ENCODE measurements at places on chromosomes 5 and 9. TPM values are rescaled to one million over a fixed set of nuclear protein-coding genes. Genes with fewer than 3 reads are reported as not detected.

The SMIM23 gene
- total RNA-seq = not detected

The TMC1 gene
- not detected for total RNA-seq

The GPR21 gene
- 0.49 TPM for total RNA-seq

The EIF4EBP3 gene
- total RNA-seq = 1.7 TPM

The CMYA5 gene
- total RNA-seq = 0.29 TPM

The GTF3C5 gene
- 63.1 TPM for total RNA-seq

The FGFR4 gene
- total RNA-seq = 2.4 TPM

The SOHLH1 gene
- not detected for total RNA-seq

The INSL4 gene
- total RNA-seq = 3.3 TPM

The ABHD17B gene
- total RNA-seq = 21.8 TPM

The FOXD4L4 gene
- 0.07 TPM for total RNA-seq

The ECSCR gene
- total RNA-seq = not detected

DNA sequence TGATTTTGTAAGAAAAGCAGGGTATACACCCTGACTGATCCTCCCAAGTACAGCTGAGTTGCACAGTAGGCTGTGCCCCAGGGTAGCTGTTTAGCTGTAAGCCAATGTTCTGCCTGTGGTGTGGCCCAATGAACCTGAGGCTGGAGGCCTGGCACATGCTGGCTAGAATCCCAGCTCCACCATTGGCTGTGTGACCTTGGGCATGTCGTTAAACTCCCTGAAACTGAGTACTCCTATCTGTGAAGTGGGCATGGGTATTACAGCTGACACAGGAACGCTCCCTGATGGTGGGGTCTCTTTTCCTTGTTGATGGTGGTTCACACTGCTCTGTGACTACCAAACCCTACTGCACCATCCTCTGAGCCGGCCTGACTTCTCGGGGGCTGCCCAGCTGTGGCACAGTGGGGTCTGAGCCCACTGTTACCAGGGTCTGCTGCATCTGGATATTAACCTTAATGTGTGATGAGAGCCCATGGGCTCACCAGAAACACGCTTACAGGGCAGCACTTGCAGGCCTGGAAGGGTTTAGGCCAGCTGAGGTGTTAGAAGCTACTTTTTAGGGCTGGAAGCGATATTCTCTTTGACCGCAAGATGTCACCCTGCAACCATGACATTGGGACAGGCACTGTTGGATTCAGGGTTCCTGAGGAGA is 7.0 kb upstream of the GADD45G start:
- peak; percentile 75 for DNase-seq

- DNase-seq = no peak
Observed at GRCh38 chr9:101381833-101382342, 2.9 kb downstream of the BAAT start.

- DNase-seq = no peak
Observed at GRCh38 chr5:150392680-150393079, 20.0 kb downstream of the CD74 start.

- DNase-seq = no peak
Observed at GRCh38 chr5:77937015-77937908, 161.1 kb upstream of the TBCA start.

GRCh38 chr9:79973627-79974026 is 401.9 kb downstream of the TLE4 start:
- DNase-seq = no peak

- DNase-seq = no peak
Observed at GRCh38 chr9:4144869-4145268, 155.0 kb downstream of the GLIS3 start.

DNA sequence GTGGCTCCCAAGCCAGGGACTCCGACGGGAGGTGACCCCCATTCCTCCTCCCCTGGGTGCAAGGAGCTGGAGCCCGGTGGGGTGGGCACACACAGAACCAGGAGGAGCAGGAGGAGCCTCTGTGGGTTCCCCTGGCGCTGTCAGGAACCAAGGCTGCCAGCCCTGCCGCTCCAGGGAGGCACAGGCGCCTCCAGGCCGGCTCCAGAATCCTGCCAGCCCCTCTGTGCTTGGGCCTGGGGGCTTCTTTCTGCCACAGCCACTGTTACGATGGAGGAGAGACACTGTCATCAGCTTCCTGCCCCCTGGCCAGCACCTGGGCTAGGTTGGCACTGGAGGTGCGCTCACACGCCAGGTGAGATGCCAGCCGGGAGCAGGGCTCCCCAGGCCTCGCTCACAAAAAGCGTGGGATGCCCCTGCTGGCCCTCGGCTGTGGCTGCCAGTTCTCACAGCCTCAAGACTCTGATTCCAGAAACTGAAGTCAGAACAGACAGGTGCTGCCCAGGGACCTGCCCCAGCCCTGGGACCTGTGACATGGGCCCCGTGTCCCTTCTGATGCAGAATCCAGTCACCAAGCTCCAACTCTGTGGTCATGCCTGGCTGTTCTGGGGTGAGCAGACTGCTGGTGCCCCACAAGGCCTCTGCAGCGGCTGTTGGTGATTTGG is 37.4 kb upstream of the UBAC1 start:
- DNase-seq = no peak

- no peak for DNase-seq
Observed at GRCh38 chr5:124663101-124663506, 83.3 kb downstream of the ZNF608 start.

DNA sequence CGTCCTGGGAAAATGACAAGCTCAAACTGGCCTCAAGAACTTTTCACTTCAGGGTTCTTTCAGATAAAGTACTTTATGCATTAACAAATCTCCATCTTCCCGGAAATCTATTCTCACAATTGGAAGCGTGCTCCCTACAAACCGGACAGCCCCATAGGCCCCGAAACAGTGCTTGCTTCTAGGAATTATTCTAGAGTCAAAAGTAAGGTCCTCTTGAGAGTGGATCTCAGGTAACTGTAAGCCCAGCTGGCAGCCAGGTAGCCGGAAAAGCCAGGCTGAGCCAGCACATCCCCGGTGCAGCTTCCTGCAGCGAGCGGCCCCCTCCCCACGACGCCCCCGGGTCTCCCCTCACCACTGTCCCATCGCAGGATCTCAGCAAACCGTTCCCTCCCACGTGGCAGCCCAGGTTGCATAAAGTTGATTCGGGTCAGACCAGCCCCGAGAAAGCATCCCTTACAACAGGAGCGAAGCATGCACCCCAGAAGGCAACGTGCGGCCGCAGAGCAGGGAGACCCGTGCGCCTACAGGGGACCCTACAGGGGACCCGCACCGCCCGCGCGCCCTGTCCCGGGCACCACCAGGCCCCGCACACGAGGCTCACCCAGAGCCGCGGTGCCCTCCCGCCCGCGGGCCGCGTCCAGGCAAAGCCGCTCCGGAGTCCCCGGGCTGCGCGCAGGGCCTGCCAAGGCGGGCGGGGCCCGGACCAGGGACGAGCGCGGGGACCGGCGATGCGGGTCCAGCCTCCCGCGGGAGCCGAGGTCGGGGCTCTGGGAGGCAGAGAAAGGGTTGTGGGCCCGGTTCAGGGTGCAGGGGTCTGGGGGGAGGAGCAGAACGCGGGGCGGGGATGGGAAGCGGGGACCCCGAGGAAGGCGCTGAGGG is 920 bp downstream of the LPCAT1 start:
- DNase-seq = no peak

GRCh38 chr5:1735320-1735970 is 64.2 kb downstream of the MRPL36 start:
- no peak for DNase-seq

DNA sequence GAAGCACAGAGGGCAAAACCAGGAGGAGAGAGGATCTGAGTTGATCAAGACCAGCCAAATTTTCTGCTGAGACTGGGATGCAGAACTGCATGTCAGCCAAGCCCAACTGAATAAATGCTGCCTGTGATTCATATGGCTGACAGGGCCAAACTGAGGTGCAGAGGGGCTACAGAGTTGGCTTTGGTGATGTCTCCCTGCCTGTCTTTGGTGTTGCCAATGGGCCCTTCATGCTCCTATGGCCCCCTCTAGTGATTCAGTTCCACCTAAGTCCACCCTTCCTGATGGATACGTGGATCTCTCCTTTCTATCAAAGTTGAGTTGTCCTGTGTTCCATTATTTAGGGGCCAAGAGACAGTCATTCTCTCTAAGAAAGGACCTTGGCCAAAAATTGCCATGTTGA is 163.6 kb upstream of the TLE4 start:
- DNase-seq = no peak

- peak; percentile 91 for DNase-seq
Observed at GRCh38 chr5:174159327-174160114, 114.0 kb downstream of the NSG2 start.

DNA sequence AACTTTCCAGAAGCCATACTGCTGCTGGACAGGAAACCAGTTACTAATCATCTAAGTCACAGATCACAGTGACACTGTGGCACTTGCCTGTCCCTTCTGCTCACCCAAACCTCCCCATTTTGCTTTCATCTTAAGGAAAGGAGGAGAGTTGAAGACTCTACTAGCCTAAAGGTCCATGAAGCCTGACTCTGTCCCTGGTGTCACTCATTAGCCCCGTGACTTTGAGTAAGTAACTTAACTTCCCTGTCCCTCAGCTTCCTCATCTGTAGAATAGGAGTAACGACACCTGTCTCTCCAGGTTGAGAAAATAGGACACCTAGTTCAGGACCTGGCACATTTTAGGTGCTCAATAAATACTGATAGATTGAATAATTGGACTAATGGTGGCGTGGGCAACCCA is 536 bp upstream of the SLC6A7 start:
- no peak for DNase-seq

DNA sequence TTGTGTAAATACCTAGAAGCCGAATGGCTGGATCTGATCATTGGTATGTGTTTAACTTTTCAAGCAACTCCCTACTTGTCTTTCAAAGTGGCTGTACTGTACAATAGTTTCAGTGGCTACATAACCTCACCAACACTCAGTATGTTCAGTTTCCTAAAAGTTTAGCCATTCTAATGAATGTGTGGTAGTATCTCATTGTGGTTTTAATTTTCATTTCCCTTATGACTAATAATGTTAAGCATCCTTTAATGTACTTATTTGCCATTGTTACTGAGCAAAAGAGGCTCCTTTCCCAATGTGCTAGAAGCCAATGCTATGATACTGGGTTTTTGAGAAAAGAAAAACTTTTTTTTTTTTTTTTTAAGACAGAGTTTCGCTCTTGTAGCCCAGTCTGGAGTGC is 27.8 kb upstream of the ALDOB start:
- no peak for DNase-seq

GRCh38 chr5:154967421-154968024 is 26.6 kb downstream of the MRPL22 start:
- DNase-seq = no peak

DNA sequence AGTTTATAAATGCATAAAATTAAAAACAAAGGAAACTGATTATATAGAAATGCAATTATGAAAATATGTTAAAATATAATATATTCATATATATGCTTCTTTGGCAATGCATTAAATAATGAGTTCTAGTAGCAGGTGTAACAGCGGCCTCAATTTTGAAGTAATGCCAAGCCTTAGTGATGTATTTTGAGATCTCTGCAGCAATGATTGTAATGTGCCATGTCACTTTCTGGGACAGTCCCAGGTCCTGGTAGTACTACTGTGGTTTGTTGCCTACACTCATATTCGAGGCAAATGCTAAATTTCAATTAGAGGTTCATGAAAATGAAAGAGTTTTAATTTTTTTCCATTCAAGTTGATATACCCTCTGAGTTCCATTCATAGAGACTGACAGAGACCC is 75.8 kb upstream of the ORM1 start:
- no peak for DNase-seq

DNA sequence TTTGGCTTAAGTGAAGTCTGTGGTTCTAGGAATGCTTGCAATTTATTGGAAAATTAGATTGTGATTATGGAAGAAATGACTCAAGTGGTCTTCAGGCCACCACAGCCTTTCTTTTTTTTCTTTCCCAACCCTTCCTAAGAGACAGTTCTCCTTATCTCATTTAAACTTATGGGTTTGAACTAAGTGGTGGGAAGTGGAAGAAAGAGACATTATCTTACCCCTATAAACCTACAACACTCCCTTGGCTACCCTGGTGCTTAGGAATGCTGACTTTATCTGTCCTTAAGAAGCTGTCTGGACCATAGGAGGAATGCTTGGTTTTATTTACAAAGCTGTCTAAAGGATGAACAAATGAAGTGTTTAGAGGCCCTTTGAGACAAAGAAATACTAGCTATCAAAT is 5.1 kb upstream of the ERAP1 start:
- no peak for DNase-seq

DNA sequence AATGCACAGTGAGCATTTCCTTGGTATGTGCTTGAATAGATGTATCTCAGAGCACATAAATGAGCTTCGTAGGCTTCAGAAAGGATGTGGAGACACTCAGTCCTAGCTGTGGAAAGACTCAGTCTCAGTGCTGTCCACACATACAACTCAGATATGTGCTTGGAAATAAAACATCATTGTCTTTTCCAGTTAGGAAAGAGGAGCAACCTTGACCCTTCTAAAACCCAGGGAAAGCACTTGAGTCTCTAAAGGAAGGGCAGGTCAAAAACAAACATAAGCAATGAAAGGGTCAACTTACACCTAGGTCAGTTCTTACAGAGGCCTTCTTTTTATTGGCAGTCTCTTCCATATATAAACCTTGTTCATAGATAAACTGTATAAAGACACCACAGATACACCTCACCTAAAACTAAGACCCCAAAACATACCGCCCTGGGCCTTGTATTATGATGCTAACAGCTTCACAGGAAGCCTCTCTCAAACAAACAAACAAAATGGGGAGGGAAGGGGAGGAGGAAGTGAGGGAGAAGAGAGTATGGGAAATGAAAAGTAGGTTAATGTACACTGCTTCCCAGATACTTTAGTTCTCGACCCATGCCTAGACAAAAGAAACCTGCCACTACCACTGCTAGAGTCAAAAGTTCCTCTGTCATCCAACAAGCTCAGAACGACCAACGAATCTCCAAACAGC is 114.4 kb downstream of the UBAP2 start:
- no peak for DNase-seq

DNA sequence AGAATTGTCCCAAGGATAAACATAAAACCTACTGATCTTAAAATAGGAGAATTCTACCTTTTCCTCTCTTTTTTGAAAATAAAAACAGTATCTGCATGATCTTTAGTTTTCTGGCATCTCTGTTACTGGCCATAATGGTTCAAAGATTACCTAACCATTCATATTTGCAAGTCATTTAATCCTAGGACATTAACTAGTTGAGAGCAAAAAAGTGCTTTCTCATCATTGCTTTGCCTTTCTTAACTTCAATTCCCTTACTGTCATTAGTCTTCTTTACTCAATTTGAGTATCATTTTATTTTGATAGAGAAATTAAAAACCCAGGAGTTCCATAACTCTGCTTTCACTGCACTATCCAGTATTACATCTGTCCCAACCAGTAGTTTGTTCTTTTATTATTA is 68.6 kb downstream of the RFX3 start:
- no peak for DNase-seq

All from NCI-H460 (cell line).